ENCODE measurements at places on chromosomes 4 and X.

DNA sequence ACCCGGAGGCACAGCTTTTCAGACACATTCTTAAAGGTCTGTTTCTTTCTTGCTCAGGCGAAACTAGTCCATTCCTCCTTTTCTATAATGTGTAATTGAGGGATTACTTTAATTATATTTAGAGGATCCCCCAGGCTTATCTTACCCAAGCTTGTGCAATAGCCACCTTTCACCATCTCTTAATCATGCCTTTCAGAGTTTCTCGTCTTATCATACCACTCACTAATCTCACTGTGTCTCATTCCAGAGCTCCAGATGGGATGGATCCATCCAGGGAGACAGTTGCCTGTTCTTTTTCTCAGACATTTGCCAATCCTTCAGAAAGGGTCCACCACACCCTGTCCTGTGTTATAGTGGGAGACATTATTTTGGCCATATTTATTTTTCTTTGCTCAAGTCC lies 12.5 kb downstream of the SPARCL1 start:
- no peak for DNase-seq

DNA sequence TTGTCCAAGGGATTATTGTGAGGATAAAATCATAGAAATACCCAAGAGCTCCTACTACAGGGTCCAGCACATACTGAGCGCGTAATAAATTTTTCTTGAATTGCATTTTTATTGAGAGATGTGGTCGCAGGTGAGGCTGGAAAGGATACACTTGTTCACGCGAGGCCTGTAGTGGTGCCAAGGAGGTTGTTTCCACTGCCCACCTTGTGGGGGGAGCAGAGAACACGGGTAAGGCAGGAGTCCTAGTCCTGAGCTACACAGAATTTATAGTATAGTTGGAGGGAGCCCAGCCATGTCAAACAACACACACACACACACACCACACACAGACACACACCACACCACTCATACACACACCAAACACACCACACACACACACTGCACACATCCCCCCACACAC lies 31.8 kb upstream of the CYP4V2 start:
- no peak for DNase-seq

DNA sequence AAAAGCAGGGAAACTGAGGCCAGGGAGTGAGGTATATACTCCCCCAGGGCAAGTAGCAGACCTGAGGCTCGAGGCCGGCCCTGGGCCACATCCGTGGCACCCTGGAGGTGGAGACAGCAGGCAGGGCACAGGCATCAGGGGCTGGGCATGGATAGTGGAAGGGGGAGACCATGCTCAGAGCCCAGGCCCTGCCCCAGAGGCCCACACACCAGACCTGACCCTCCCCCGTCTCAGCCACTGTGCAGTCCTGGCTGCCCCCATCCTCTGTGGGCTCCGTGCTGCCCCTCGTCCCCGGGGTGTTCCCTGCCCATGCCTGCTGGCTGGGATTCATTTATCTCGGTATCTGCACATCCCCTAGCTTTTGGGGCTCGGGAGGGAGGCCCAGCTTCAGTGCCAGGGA lies 103.1 kb upstream of the NKX1-1 start:
- no peak for DNase-seq

DNA sequence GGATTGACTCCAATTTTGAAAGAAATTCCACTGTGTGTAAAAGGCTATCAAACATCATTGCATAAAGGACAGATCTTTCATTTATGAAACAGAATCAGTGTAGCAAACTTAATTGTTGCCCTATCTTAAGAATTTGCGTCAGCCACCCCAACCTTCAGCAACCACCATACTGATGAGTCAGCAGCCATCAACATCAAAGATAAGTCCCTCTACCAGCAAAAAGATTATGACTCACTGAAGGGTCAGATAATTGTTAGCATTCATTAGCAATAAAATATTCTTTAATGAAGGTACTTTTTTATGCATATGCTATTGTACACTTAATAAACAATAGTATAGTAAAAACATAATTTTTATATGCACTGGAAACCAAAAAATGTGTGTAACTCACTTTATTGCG lies 15.8 kb upstream of the GRSF1 start:
- no peak for DNase-seq

DNA sequence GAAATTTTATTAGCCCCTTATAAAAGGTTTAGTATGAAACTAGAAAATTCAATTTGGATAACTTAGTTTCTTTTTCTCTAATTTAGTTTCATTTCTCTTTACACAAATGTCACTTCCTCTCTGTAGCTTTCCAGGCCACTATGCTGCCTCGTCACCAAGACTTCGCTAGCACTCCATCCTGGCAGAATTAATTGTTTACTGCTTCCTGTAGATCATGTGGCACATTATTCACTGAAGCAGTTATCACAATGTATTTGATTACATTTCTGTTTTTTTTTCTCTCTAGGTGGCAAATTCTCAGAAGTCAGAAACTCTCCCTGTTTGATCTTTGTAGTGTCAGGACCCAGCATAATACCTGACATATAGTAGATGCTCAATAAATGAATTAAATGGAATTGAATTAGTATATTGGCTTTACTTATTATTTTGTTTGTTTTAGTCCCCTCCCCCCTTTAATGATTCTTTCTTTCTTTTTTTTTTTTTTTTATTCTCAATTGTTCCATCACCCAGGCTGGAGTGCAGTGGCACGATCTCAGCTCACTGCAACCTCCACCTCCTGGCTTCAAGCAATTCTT lies 9.3 kb upstream of the SAT1 start:
- DNase-seq = no peak

GRCh38 chr4:47814618-47815295 lies 23.1 kb downstream of the CORIN start:
- DNase-seq = no peak

DNA sequence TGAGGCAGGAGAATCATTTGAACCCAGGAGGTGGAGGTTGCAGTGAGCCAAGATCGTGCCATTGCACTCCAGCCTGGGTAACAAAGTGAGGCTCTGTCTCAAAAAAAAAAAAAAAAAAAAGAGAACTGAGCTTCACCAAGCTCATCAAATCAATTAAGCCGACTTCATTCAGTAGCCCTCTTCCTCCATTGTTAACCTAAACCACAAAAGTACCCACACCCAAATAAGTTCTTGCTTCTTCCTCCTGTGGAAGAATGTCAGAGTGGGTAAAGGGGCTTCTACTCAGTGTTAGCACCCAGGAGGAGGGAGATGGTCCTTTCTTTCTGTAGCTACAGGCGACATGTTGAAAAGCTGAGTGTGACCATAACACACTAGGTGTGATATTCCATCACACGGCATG lies 58.6 kb upstream of the CHRNA9 start:
- DNase-seq = no peak

GRCh38 chr4:184889666-184890335 lies 64.0 kb upstream of the ACSL1 start:
- DNase-seq = no peak

DNA sequence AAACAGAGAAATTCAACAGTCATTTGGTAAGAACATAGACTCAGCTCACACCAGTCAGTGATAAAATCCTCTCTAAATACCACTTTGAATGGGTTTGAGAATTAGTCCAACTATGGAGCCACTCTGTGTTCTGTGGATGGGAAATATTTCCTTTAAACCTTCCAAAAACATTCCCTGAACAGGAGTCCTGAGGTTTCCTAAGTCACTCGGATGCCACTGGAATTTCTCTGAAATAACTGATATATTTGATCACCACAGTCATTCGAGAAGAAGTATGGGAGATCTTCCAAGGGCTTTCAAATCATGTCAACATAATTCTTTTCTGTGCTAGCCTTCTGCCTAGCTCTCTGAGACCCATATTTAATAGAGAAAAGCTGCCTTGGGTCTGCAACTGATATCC lies 958.6 kb downstream of the STIM2 start:
- DNase-seq = no peak

- DNase-seq = no peak
Measured at GRCh38 chr4:167930166-167930565, 162.2 kb upstream of the ANXA10 start.

- DNase-seq = no peak
Measured at GRCh38 chrX:107658660-107659059, 30.4 kb downstream of the PRPS1 start.

- no peak for DNase-seq
Measured at GRCh38 chrX:74286950-74287740, 16.8 kb upstream of the ZCCHC13 start.

GRCh38 chr4:69800599-69800998 lies 40.2 kb upstream of the SULT1B1 start:
- no peak for DNase-seq

DNA sequence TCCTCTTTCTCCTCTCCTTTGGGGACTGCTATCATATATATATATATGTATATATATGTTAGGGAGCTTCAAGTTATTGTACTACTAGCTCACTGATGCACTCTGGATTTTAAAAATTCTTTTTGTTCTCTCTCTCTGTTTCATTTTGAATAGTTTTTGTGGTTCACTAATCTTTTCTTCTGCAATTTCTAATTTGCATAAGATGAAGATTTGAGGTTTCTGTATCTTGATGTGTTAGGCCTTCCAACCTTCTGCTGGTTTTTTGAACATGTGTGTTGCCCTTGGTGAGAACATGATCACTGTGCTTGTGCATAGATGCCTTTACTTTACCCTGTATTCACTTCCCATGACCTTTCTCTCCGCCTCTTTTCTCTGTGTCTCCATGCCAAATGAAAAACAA lies 7.8 kb upstream of the ZNF718 start:
- no peak for DNase-seq

DNA sequence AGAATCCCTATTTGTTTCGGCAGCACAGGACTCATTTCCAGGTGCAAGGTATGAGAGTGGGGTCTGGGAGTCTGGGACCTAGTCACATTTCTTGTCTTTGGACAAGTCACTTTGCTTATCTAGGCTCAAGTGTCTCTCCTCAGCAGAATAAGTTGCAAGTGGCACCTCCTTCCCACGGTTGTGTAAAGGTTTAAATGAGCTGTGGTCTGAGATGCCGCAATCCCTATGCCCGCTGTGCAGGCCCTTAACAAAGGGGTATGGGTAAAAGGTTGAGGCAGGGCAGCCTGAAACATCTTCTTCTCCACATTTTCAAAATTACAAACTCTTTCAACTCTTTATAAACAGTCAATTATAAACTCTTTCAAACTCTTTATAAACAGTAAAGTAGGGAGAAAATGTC lies 93.7 kb downstream of the RTL5 start:
- DNase-seq = no peak

DNA sequence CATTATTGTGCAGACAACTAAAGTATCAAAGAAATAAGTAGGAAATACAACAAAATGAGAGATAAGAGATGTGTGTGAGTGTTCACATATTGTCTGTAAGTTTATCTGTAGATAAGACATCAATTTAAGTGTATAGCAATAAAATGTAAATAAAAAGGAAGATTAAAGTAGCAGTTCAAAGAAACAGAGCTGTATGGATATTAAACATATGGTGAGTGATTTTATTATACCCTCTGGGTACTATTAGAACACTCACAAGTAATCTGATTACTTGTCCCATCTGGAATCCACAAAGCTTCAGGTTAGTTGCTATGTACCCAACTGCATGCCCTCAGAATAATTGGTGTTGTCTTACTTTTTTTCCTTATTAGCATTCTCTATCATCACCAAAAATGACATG lies 747.9 kb upstream of the ADGRL3 start:
- no peak for DNase-seq

- peak; percentile 59 for DNase-seq
Measured at GRCh38 chrX:47321386-47321785, 49.0 kb upstream of the ZNF157 start.

DNA sequence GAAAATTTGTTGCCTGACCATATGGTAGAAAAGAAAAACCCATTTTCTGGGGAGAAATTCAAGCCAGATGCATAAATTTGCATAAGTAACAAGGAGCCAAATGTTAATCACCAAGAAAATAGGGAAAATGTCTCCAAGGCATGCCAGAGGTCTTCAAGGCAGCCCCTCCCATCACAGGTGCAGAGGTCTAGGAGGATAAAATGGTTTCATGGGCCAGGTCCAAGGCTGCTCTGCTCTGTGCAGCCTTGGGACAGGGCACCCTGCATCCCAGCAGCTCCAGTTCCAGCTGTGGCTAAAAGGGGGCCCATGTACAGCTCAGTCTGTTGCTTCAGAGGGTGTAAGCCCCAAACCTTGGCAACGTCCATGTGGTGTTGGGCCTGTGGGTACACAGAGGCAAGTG lies 200.0 kb downstream of the LARP7 start:
- no peak for DNase-seq

DNA sequence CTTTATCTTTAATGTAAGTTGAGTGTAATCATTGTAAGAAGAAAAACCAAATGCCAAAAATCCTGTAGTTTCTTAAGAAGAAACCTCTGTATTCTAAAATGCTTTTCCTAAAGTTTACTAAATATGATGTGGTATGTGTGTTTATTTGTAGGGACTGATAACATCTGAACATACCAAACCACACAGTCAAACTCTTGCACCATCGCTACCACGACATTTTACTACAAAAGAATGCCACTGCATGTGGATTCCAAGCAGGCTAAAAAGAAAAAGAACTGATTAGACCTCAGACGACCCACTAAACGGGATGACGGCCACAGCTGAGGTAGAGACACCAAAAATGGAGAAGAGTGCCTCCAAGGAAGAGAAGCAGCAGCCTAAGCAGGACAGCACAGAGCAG lies 46.1 kb downstream of the LAS1L start:
- no peak for DNase-seq

DNA sequence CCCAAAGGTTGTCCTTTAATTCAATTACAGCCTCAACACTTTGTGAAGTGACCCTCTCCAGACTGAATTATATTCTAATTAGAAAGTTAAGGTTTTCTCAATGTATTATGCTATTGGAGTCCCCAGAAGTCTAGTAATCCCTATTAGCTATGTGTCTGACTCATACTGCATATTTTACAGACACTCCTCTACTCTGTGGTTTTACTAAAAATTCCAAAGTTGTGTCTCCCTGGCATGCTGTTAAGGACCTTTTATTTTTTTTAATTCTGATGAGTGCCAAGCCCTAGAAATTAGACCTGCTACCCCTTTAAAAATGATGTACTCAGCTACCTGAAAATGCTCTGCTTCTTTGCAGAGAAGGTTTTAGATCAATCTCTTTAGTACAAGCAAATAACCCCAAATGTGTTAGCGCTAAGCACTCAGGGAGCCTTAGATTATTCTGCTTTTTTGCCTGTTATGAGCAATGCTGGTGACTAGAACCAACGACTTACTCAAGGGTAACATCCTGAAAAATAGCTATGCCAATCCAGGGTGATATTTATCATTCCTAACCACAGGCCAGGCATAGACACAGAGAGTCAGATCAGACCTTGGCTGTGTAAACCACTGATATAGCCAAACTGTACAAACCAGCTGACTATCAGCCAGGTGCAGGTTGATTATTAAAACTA lies 26.1 kb upstream of the CXCL13 start:
- DNase-seq = no peak

DNA sequence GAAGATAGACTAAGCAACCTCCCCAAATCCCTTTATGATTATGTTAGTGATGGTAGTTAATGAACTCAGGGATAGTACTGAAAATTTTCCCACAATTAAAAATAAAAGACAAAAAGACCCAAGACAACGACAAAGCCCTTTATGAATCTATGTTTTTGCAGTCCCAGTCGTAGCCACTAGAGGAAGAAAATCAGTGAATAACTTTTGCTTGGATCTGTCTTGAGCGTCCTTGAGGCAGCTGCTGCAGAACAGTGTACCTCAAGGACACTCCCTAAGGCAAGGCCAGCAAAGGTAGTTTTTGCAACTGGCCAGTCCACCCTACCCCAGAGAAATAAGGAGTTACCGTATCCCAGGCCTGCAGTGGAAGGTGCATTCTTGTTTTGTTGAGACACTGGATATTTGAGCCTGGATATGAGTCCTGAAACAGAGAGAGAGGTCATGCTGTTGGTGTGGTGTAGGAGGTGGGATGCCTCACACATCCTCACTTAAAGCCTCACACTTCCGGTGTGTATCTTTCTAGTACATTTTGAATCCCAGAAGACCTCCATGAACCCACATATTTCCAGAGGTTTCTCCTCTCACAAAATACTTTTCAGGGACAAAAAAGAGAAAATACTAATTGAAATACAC lies 8.7 kb upstream of the TIMM8A start:
- DNase-seq = no peak

Data from right forelimb (tissue), 1 donor.